MCF 10A (cell line): ENCODE measurements at places on chromosomes 3 and 15.

DNA sequence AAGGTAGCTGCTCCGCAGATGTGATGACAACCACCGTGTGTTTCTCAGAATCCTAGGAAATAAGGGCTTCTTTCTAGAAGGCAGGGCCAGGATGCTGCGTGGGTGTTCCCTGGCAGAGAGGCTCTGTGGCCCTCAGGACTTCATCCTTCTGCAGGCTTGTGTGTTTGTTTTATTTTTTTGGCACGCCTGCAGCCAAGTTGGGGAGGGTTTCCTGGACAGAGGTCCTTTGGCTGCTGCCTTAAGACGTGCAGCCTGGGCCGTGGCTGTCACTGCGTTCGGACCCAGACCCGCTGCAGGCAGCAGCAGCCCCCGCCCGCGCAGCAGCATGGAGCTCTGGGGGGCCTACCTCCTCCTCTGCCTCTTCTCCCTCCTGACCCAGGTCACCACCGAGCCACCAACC is at the start of gene CLEC3B:
Gene CLEC3B, plus strand, starts transcription at position 266 of the 400 bp plus-strand sequence. Its CDS starts 60 bp downstream, at position 326.
- DNase-seq, result peak; percentile 51

DNA sequence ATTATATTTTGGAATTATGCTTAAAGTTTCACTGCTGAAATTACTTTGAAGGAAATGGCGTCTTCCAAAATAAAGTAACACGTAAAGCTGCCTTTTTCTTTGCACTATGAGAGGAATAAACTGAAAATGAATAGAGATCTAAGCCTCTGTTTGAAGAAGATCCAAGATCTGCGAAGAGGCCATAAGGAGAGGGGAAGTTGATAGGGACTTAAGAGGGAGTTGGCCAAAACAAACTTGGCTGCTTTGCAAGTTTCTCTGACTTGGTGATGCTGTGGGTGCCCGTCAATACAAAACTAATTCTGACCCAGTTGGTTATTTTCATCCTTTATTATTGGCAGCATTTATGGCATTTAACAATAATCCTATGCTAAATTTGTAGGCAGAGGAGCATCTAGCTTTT is 190.2 kb upstream of the GBE1 start:
- no peak for DNase-seq

- peak; percentile 54 for DNase-seq
Measured at GRCh38 chr15:58475573-58476524, 44.1 kb downstream of the LIPC start.

GRCh38 chr15:101133751-101134261 is 118.0 kb downstream of the CHSY1 start:
- DNase-seq, result no peak

GRCh38 chr15:68366314-68366713 is 65.6 kb downstream of the ITGA11 start:
- no peak for DNase-seq

GRCh38 chr3:158679547-158680000 is 7.1 kb upstream of the LXN start:
- DNase-seq, result no peak

DNA sequence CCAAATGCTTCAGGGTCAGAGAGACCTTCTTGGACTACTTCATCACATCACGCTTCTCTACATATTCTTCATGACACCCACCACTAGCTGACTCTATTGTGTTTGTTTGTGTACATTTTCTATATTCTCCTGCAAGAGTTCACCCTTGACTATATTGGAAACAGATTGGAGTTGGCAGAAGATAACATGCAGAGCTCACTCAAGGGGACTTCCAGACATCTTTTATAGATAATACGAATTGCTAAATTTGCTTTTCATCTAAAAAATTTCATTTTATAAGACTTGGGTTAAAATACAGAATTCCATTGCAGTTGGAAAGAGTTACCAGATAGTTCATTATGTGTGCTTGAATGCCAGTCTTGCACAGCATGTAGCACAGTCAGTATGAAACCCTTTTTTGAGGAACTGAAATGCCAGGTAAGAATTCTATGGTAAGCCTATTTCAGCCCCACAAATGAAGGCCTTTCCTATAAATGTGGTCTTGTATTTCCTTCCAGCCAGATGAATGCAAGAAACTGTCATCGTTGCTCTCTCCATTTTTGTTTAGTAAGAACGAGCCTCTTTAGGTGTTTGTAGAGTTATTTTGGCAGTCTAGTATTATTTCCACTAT is 177.6 kb downstream of the GHSR start:
- DNase-seq, result no peak
